ENCODE measurements at places on chromosomes 11 and 22.

DNA sequence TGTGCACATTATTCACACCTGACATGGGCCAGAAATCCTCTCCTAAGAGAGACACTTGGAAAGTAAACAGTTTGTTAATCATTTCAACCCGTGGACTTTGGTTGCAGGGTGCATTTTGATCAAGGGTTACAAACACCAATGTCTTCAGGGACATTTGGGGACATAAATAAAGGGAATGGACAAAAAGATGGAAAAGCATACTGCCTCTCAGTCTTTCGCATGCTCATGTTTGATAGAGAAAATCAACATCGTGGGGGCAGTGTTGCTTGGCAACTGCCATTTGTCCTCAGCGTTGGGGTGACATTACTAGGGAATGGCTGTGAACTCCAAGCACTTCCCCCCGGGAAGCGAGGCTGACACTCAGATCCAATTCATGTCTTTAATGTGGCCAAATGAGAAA is 114.7 kb upstream of the OR4B1 start:
- DNase-seq, result no peak

DNA sequence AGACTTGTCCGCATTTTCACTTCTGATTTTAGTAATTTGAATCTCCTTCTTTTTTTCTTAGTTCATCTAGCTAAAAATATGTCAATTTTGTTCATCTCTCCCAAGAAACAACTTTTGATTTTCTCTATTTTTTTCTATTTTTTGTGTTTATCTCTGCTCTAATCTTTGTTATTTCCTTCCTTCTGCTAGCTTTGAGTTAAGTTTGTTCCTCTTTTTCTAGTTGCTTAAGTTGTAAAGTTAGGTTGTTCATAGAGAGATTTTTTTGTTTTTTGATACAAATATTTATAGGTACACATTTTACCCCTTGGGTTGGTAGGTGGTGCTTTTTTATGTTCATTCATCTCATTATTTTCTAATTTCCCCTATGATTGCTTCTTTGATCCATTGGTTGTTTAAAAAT is 22.1 kb upstream of the XKR3 start:
- no peak for DNase-seq

GRCh38 chr11:10325277-10326011 is 20.6 kb downstream of the ADM start:
- DNase-seq, result no peak

- DNase-seq, result no peak
Measured at GRCh38 chr11:3981084-3981633, 113.4 kb upstream of the RRM1 start.

- DNase-seq, result no peak
Measured at GRCh38 chr11:57792870-57793269, 31.3 kb downstream of the CTNND1 start.
